ENCODE measurements at places on chromosomes 1 and 21. TPM values are rescaled to one million over a fixed set of nuclear protein-coding genes. Genes with fewer than 3 reads are reported as not detected.

- no peak for DNase-seq
Measured at GRCh38 chr1:184866991-184867788, 107.1 kb downstream of the NIBAN1 start.

DNA sequence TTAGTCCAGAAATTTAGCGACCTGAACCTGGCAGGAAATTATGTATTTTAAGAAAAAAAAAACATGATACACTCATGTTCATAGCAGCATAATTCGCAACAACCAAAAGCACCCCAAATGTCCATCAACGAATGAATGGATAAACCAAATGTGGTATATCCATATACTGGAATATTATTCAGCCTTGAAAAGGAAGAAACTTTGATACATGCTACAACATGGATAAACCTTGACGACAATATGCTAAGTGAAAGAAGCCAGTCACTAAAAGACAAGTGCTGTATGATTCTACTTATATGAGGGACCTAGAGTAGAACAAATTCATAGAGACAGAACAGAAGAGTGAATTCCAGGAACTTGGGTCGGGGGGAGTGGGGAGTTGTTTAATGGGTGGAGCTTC is 698 bp upstream of the OLIG1 start:
- no peak for DNase-seq

Gene WDR77
- total RNA-seq, result 33.8 TPM

Gene RNU5D-1
- total RNA-seq, result not detected

DNA sequence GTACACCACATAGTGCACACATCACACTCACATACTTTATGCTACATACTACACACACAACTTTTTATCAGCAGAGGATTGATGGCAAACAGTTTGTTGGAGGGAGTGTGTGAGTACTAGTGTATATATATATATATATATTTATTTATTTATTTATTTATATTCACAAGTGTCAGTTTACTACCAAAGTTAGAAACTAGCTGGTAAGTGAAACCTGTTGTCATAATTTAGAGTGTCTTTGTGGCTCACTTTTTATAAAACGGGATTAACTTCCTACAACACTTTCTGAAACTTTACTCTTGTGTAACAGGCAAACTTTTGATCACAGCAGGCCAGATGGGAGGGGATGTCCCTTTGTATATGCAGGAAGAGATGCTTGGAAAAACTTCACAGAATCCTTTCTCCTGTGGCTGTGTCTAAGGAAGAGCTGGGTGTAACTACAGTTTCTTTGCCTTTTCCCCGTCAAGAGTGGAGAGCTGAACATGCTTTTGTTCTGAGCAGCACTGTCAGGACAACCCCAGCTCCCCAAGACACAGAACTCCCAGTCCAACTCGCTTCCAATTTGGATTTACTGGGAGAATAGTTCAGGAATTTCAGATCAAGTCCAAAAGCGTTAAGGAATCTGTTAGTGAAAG is 1.9 kb upstream of the SAMD13 start:
- no peak for DNase-seq

DNA sequence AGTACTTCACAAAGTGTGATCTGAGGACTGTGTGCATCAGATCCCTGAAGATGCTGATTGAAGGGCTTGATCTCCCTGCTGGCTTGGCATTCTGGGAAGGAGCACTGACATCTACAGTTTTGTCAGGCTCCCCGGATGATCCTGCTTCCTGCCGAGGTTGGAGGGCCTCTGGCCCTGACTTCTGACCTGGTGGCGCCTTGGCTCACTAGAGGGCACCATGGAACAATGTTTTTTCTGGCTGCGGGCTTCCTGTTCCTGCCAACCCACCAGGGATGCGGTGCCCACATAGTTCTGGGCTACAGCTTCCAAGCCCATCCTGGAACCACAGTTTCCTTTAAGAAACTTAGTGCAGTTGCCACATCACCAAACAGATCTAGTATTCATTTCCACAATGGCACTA is 38.8 kb upstream of the RASAL2 start:
- no peak for DNase-seq

DNA sequence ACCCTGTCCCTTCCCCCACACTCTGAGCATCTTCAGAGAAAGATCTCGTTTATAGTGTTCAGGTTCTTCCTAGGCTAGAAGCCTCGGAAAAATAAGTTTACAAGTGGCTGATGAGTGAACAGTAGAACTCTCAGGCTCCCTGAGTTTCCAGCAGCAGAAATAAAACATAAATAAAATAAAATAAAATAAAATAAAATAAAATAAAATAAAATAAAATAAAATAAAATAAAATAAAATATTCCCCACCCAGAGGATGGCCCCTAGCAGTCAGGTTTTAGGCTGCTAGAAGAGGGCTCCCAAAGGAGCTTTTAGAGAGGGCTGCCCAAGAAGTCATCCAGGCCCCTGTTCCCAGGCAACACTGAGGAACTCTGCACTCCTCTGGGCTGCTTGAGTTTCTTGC is 55.1 kb downstream of the KCNC4 start:
- no peak for DNase-seq

- DNase-seq, result no peak
Measured at GRCh38 chr1:18948048-18948912, 8.2 kb downstream of the IFFO2 start.

DNA sequence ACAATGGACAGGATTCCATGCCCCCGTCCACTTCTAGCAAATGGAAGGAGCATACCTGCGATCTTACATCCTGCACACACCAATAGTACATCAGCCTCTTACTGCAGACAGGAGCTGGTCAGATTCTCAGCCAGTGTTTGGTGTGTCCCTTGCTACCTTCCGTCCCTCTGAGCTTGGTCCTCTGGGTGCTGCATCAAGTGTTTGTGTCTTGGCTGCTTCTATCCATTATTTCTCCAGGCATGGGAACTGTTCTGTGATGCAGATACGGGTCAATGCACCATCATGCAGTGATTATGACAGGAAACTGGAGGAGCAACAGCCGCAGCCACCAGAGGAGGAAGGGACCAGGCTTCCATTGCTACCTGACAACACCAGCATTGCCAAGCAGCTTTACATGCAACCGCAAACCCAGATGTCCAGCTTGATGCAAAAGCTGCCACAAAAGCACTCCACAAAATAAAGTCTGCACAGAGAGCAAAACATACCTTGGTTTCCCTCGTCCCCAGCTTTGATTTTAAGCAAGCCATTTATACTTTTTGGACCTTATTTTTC is 21.9 kb upstream of the OVAAL start:
- DNase-seq, result no peak

Gene KCNK2
- total RNA-seq, result 23.6 TPM

Gene RIPPLY3
- total RNA-seq, result 0.16 TPM

Gene LIPI
- total RNA-seq, result not detected

GRCh38 chr1:161359291-161359690 is 8.4 kb downstream of the CFAP126 start:
- no peak for DNase-seq

Gene UTS2
- not detected for total RNA-seq

Gene SH2D2A
- not detected for total RNA-seq

DNA sequence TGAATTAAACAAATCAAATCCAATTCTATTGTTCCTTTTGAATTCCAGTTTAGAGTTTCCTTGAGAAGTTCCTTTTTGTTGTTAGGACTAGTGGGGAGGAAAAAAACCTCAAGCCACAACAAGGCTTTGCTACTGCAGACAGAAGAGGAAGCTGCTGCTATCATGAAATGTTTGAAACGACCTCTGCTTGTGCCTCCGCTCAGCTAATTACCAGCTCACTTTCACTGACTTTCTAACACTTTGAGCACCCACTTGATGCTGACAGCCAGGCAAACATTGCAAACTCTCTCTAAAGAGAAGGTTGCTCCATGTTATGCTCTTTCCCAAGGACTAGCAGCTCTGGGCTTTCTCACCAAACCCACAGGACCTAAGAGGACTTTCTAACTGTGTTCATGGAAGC is 203.9 kb upstream of the PROX1 start:
- no peak for DNase-seq

DNA sequence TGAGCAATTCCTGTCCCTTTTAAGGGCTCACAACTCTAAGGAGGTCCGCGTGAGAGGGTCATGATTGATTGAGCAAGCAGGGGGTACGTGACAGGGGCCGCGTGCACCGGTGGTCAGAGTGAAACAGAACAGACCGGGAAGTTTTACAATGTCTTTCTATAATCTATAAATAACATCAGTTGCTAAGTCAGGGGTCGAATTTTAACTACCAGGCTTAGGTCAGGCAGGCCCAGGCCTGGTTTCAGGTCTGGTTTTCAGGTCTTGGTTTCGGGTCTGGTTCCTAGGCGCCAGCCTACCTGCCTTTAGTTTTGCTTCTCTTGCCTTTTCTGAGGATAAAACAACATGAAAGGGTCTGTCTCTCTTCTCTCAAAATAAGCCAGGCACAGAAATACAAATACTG is 476.0 kb upstream of the CAMK1G start:
- no peak for DNase-seq

DNA sequence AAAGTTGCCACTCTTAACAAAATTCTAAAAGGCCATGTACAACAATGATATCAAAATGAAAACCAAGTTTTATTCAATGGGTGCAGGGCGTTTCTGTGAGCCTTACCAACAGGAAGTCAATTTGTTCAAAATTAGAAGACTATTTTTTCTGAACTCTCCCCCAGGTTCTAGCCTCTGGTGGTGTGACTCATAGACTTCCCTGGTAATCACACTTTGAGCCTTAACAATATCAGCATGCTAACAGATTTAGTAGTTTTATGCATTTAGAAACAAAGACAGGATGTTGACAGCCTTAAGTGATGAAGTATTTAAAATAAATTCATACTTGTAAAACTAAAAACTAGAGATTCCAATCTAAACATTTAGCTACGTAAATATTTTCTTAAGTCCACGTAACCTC is 88.4 kb downstream of the LRRC8C start:
- DNase-seq, result no peak

DNA sequence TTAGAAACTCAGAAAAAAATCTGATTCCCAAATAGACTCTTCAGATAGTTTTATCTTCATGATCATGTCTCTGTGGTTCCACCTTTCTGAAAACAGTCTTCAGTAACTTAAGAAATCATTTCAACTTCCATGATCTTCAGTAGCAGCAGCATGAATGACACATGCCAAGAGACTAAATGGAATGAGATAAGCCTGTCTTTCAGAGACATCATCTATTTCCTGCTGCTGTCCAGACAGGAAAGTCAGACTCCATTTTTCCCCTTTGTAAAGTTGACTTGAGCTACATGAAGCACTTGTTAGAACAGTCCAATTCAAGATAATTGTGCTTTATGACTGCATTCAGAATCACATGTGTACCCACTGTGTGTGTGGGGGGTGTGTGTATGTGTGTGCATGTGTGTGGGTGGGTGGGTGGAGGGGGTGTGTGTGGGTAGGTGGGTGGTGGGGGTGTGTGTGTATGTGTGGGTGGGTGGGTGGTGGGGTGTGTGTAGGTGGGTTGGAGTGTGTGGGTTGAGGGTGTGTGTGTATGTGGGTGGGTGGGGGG is 58.8 kb downstream of the CLIC4 start:
- no peak for DNase-seq

DNA sequence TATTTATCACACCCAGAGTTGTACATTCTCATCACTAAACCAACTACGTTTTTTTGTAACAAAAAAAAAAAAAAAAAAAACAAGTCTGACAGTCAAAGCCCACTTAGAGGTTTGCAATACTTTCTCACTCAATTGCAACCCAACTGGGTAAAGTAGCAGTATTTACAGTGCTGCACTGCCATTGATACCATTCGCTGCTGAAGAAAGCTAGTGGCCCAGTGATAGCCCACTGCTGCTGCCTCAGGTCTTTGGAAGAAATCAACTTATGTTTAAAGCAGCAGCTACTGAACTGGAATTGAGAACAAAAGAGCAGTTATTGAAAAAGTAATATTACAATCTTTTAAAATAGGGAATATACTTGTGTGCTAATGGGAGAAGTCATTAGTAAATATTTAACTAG is 2.7 kb downstream of the HNRNPU start:
- no peak for DNase-seq

DNA sequence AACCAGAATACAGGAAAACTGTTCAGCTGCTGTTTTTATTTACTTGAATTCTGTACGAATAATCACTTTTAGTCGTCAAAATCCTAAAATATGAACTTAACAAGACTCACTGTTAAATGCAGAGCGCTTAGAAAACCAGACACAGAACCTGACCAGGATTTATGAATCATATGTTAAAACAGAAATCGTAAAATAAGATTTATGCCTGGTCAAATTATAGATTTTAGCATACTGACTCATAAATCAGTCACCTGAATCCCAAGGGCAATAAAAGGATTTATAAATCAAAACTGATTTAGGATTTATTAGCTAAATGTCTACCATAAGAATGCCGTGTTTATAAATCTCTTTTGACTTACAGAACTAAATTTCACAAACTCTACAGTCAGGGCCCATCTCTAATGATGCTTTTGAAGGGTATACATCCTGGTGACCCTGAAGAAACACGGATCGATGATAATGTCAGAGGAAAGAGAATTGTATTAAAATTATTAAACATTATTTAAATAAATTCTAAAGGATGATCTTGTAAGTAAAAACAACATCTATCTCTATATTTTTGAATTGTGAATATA is 28.8 kb downstream of the CYYR1 start:
- DNase-seq, result no peak

Gene SKI
- 26.7 TPM for total RNA-seq

Gene LRRC38
- total RNA-seq, result not detected

GRCh38 chr1:206911064-206911663 is 10.6 kb downstream of the FCMR start:
- no peak for DNase-seq

Gene LGR6
- total RNA-seq, result 2.6 TPM

Gene DNASE2B
- not detected for total RNA-seq

GRCh38 chr21:24941316-24942185 is 665.7 kb downstream of the MRPL39 start:
- DNase-seq, result no peak

DNA sequence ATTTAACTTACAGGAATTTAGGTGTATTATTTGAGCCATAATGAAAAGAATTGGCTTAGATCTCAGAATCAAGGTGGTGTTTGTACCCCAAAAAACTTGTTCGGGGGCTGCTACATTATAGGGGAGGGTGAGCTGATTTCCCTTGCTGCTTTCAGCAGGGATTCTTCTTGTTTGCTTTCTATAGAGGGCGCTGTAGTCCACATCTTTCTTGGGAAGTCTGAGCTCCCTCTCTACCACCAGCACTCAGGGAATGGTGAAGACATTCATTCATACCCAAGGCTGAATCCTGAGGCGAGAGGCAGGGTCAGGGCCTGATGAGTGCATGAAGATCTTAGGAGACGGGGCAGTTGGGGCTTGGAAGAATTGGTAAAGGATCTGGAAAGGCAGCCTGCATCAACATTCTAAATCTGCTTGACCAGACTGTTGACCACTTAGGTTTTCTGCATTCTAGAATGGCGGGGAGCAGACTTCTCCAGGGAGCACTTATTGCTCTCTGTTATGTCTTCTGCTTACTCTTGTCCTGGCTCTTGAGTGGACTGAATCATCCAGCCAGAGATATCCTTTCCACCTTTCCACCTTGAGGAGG is 18.9 kb downstream of the SPATA46 start:
- DNase-seq, result no peak

GRCh38 chr1:201941420-201942128 is 4.8 kb downstream of the LMOD1 start:
- no peak for DNase-seq
